Renal cortical epithelial cell (primary cell): ENCODE measurements at places on chromosomes 3 and 15. TPM values are rescaled to one million over a fixed set of nuclear protein-coding genes. Genes with fewer than 3 reads are reported as not detected.
A peak's percentile ranks its signal among the peaks of the same experiment; 100 is the strongest.

ACVR2B gene
- 3.5 and 11.8 TPM in 2 replicates for total RNA-seq

GOLGA8J gene
- total RNA-seq = 0.10 TPM in 1 of 2 replicates, not detected in the other

FETUB gene
- not detected in 2 replicates for total RNA-seq

PLSCR5 gene
- total RNA-seq = not detected in 2 replicates

FYCO1 gene
- 11.1 and 46.2 TPM in 2 replicates for total RNA-seq

IFT57 gene
- total RNA-seq = 58.5 and 77.2 TPM in 2 replicates

IMPG2 gene
- 0.35 TPM in 2 replicates for total RNA-seq

CFAP92 gene
- 0.15 TPM in 1 of 2 replicates, not detected in the other for total RNA-seq

CACNA2D2 gene
- total RNA-seq = 0.17 and 0.55 TPM in 2 replicates

ROBO1 gene
- total RNA-seq = 14.1 and 41.9 TPM in 2 replicates

SLC25A36 gene
- 49.7 and 90.2 TPM in 2 replicates for total RNA-seq

CCDC39 gene
- under 0.01 and 0.10 TPM in 2 replicates for total RNA-seq

COL8A1 gene
- total RNA-seq = 123 and 241 TPM in 2 replicates

CORO2B gene
- 2.9 and 6.3 TPM in 2 replicates for total RNA-seq

CRYGS gene
- total RNA-seq = 1.2 TPM in 1 of 2 replicates, not detected in the other

DNA sequence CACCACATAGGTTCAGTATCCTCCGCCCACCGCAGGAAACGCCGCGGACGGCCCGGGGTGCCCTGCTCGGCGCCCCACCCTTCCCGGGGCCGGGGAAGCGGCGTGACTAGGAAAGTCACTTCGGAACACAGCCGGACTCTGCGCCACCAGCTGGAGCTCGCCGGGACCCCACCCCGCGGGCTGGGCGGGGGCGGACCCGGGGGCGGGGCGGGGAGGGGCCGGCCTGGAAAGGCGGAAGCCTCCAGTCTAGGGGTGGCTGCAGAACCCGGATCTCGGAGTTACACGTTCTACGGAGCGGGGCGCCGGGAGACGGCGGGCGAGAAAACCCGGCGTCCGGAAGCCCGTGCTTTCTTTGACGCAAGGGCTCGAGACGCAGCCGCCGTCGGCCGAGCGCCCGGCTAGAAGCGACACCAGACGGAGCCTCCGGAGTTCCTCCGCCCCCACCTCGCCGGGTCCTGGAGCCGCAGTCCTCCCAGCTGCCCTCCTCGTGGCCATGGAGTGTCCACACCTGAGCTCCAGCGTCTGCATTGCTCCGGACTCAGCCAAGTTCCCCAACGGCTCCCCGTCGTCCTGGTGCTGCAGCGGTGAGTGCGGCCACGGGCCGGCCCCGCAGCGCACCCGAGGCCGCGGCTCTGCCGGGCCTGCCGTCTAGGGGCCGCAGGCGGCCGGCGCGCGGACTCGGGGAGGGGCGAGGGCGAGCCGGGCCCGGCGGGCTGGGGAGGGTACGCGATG, at the start of gene USP3:
Gene USP3, plus strand, starts transcription at position 347 of the 732 bp plus-strand sequence. Its CDS starts 147 bp downstream, at position 494.
- peak; percentile 67 for DNase-seq

- DNase-seq = no peak
Observed at GRCh38 chr3:151347432-151347831, 18.1 kb upstream of the P2RY13 start.

GRCh38 chr15:69531665-69532027, 79.0 kb downstream of the RPLP1 start:
- DNase-seq = no peak

GRCh38 chr3:128605091-128606046, 45.2 kb downstream of the RPN1 start:
- DNase-seq = peak; percentile 69

- no peak for DNase-seq
Observed at GRCh38 chr3:40178012-40178594, 131.4 kb upstream of the EIF1B start.

DNA sequence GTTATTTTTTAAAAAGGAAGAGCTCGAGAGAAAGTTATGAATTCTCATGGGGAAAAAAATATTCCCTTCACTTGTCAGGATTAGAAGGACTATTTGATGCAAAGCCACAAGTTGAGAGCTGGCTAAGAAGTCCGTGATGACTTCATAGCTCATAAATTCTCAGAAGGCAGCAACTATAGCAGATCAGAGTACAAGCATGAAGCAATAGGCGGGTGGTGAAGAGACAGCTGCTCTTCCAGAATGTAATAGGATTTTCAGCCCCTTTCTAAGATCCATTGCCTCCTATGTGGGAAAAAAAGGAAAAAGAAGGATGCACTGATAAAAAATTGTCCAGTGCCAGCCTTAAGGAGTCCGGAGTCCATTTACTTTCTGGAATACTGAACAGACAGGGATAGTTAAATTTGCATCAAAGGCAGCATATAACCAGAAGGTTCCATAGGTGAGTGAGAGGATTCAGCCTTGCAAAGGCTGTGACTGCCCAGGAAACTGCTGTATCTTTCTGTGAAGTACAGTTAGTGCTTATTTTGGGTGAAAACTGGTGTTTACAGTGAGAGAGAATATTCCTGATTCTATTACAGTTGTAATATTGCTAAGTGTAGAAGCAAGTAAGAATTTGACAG, 929.5 kb upstream of the ALCAM start:
- DNase-seq = peak; percentile 83

GRCh38 chr15:51561271-51561670, 61.3 kb downstream of the DMXL2 start:
- DNase-seq = no peak

GRCh38 chr3:54237109-54237508, 114.8 kb downstream of the CACNA2D3 start:
- DNase-seq = no peak

GRCh38 chr15:65412556-65412955, 10.2 kb downstream of the IGDCC4 start:
- DNase-seq = no peak

DNA sequence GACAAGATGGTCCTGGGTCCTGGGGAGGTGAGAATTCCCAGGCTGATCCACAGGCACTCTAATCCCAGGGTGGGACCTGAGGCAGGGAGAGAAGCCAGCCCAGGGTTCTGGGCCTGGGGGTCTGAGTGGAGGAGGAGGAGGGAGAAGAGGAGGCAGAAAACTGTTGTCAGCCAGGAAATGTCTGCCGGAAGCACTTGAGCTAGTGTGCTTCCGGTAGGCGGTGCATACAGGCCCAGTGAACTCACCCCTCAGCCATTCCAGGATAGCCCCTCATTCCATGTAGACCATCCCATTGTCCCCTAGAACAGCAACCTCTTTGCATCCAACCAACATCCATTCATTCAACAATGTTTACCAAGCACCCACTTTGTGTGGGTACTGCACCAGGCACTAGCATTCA, 47.9 kb upstream of the LCTL start:
- DNase-seq = no peak

- DNase-seq = peak; percentile 2
Observed at GRCh38 chr3:148512648-148513047, 185.1 kb upstream of the AGTR1 start.

- no peak for DNase-seq
Observed at GRCh38 chr3:184757022-184757651, 45.3 kb upstream of the MAGEF1 start.

- DNase-seq = no peak
Observed at GRCh38 chr15:74333662-74334061, 33.8 kb downstream of the CYP11A1 start.

DNA sequence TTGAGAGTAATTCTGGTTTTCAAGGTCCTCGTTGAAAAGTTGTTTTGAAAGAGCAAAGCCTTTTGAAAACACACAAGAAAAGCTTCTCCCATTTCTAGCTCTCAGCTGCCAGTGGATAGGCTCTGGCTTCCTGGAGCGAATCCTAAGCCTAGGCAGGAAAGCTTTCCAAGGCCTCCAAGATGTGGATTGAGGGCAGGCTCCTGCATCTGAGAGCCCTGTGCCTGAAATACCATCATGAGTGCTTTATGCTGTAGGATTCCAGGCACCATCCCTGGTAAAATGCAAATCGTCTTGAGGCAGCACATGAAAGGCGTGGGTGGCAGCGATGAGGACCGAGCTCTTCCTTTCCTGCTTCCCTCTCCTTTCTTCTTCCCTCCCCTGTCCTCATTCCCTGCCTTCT, 60.7 kb upstream of the CORO2B start:
- no peak for DNase-seq

- no peak for DNase-seq
Observed at GRCh38 chr15:98493966-98494511, 154.3 kb upstream of the IGF1R start.

DNA sequence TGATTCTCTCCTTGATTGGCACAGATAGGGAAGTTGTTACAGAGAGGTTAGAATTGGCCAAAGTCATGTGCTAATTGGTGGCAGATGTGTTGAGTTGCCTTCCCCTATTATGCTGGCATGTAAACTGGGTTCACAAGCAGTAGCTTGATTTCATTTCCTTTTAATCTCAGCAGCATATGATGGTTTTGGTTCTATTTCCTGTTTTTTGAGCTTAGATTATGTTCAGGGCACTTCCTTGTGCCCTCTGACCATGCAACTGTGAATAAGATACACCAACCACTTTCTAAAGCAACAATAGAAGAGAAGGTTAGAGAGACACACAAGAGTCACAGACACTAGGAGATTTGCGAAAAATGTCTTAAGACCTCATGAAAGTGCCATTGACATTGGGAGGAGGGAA, 16.5 kb downstream of the HPS3 start:
- no peak for DNase-seq

GRCh38 chr15:29812384-29812694, 9.9 kb downstream of the TJP1 start:
- DNase-seq = peak; percentile 65

DNA sequence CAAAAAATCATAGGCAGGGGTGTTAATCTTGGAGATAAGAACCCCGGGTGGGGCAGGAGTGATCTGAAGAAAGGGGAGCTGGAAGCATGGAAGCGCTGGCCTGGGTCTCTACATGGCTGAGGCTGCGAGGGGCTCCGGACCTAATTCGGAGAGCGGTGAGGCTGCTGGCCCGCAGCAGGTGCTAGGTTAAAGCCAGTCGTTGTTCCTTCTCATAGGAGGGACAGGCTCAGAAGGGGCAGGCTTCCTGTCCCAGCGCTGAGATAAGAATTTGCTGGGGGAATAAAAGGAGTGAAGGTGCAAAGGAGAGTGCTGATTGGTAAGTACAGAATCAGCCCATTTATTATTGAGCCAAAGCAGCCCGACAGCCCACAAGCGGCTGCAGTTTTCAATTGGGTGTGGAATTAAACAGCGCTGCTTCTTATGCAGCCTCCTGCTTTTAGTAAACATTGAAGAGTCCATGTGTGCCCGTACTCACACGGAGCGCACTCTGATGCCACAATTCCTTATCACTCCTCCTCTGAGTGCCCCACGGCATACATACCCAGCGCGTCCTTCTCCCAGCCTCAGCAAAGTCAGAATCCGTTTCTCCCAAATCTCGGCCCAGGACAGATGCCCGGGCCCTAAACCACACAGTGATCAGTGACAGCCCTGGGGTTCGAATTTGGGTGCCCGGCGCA, 17.1 kb downstream of the CHST13 start:
- DNase-seq = no peak

DNA sequence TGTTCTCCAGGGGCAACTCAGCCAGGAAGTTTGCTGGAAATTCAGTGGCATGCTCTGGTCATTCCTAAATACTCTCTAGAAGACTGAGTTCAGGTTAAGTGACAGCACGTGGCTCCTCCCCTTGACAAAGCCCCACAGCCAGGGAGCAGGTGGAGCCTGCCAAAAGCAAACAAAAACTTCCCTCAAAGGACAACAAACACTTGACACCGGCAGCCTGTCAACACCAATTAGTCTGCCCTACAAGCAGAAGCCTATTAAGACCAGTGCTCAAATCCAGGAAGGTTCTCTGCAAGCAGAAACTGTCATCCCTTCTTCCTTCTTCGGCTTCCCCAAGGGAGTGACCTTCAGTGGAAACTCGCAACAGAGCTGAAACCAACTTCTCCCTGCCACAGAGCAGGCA, 5.0 kb downstream of the MEX3B start:
- DNase-seq = no peak

DNA sequence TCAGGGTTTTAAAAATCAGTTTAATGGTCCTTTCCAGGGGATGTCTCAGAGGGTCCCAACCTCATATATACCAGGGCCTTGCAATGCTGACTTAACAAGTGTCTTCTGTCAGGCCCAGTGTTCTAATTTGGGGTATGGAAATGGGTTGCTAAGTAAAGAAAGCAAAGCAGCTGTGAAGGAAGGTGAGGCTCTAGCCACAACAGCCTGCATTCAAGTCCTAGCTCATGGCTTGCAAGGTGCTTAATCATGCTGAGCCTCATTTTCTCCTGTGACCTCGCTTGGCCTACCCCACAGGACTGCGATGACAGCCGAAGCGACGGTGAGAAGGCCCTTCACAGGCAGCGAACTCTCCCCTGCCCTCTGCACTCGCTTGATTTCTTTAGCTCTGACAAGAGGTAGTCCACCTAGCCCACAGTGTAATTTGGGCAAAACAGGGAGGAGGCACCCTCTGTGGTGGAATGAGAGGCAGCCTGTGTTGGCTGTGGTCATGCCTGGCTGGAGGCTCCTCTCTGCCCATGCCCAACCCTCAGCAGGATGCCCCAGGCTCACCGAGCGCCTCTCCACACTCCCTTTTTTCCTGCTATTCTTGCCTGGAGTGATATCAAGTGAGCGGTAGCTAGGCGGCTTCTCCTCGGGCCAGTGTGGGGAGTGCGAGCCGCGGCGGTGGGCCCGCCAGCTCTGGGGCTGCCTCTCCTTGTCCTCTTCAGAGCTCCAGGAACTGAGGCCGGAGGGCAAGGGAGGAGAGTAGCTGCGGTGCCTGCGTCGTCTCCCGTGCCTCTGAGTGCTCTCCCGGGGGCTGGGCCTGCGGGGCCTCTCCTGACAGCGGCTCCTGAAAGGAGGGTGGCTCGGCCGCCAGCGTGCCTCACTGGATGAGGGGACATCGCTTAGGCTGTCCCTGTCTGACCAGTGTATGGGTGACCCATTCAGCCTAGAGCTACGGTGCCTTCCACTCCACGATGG, 29.2 kb downstream of the ILDR1 start:
- DNase-seq = no peak

DNA sequence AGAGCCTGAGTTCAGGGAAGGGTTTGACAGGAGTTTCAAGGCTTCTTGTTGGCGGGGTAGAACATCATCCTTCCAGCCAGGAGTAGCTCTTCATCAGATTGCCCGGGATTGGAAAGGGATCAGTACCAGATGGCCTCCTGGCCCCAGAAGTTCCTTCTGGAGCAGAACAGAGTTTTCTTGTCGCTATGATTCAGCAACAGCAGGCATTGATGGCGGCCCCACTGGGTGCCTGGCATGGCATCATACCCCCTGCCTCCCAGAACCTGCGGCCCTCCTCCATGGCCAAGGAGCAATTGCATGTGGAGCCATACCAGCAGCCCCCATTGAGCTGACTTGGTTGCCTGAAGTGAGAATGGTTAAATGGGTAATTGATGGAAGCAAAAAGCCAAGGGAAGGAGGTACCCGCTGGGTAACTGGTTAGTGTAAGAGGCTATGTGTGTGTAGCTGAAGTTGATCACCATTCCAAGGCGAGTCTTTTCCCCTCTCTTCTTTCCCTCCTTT, 305.6 kb downstream of the PTPRG start:
- DNase-seq = no peak

- DNase-seq = no peak
Observed at GRCh38 chr3:181173227-181173626, 183.7 kb upstream of the DNAJC19 start.

DNA sequence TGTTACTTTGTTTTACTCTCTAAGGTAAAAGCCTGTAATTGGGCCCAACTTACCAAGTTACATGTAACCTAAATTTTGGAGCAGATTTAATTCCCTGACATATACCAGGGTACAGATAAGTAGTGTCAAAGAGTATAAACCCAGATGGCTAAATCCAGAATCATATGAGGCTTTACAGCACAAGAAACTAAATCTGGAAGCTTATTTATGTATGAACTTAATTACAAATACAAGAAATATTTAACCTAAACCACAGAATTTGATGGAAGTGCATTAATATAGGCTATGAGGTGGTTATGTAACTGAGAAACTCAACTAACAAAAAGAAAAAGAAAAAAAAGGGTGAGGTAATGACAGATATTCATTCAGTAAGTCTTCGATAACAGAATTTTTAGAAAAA, 930.2 kb upstream of the ALCAM start:
- no peak for DNase-seq
